Fibroblast of skin of abdomen (primary cell): ENCODE measurements at places on chromosomes 4 and X.

GRCh38 chrX:152861116-152861515 is 30.3 kb downstream of the NSDHL start:
- no peak for DNase-seq

DNA sequence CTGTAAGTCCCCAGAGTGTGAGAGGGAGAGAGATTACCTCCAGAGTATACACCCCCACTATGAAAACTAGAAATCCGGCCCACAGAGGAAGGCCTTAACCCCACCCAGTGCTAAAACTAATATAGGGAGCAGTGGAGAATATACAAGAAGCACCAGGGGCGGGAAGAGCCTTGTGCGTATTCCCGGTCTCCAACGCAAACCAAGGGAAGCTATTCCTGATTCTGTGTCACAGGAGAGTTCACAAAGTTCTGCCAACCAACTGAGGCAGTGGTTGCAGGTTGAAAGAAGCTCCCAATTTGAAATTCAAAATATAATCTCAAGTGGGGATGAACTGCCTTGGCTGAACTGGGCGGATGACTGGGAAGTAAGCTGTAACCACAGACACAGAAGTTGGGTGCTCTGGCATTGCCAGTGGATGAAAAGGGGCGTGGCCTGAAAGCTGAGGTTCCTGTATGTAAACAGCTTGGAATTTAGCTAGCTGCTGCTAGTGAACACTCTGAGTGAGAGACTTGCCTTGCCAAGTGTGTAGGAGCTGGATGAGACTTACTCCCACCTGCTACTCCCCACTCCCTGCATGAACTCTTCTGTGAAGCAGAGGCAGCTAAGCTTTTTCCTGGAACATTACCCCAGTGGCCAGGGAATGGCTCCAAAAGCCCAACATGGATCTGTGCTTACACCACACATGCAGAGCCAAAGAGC is 32.7 kb downstream of the ELF2 start:
- DNase-seq = peak; percentile 30

- peak; percentile 74 for DNase-seq
These were observed 83.5 kb downstream of the LNX1 start for GRCh38 chr4:53507671-53508286.

- DNase-seq = no peak
These were observed 15.3 kb upstream of the PUDP start for GRCh38 chrX:7163146-7163677.

GRCh38 chr4:22407361-22407760 is 108.5 kb downstream of the ADGRA3 start:
- no peak for DNase-seq

DNA sequence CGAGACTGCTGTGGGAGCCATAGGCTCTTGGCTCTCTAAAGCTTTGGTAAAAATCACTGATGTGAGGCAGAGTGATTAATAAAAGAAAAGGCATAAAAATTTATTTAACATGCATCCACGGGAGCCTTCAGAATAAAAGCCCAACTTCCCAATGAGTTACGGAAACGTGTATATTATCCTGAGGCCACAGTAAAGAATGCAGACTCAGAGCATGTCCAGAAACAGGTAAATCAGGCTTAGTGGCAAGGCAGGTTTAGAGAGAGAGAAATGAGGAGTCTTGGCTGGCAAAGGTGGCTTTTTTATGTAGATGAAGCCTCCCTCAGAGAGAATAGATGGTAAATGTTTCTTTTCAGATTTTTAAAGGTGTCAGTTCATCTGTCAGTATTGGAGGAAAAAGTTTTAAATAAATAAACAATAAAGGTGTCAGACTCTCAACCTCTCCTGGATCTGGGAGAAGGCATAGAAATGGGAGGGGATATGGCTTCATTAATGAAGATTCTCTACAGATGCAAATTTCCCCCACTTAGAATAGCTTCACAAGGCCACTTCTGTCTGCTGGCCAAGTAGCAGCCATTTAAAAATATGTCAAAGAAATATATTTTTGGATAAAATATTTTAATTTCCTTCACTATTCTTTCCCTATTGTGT is 24.0 kb downstream of the C4orf51 start:
- DNase-seq = no peak

GRCh38 chr4:14871676-14872430 is 130.4 kb upstream of the CPEB2 start:
- DNase-seq = peak; percentile 10

GRCh38 chrX:48737940-48738339 is 23.6 kb upstream of the GLOD5 start:
- no peak for DNase-seq

DNA sequence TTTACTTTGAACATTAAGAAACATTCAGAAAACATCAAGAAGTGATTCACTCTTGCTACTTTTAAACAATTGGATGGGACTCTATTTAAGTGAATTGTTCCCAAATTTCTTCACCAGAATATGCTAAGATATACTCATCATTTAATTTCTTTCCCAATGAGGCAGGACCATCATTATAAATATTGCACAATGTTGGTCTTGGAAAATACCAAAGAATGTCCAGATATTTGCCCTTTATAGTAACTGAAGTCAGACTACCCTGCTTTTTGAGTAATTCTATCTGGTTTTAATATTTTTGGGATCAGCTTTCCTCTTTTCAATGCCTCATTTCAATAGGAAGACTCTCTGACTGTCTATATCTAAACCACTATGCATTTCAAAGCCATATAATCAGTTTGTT is 129.4 kb upstream of the TENM3 start:
- peak; percentile 58 for DNase-seq

GRCh38 chr4:8912506-8912905 is 40.9 kb upstream of the HMX1 start:
- no peak for DNase-seq

GRCh38 chrX:16312761-16313623 is 145.7 kb downstream of the MAGEB17 start:
- no peak for DNase-seq

DNA sequence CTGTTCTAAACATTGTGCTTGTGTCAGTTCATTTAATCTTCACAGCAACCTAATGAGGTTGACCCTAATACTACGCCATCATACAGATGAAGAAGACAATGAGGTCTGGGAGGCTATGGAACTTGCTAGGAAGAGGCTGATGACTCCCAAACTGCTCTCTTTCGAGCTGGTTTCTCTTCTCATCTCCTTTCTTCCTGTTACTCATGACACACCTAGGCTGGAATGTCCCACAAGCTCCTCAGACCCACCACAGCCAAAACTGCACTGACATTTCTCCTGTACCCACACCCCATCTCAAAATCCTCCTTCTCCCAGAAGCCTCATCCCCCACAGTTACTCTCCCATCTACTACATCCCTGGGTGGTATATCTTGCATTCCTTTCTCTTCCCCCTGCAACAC is 27.4 kb upstream of the PJA1 start:
- no peak for DNase-seq

DNA sequence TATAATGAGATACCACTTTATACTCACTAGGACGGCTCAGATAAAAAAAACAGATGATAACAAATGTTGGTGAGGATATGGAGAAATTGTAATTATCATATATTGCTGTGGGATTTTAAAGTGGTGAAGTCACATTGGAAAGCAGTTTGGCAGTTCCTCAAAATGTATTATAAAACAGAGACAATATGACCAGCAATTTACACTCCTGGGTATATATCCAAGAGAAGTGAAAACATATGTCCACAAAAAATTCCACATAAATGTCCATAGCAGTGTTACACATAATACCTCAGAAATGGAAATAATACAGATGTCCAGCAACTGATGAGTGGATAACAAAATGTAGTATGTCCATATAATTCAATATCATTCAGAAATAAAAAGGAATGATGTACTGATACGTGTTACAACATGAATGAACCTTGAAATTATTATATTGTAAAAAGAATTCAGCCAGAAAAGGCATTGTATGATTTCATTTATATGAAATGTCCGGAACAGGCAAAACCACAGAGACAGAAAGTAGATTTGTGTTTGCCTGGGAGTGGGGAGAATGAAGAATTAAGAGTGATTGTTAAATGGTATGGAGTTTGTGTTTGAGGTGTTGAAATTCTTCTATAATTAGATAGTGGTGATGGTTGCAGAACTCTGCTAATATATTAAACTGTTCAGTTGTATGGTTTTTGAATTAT is 220.9 kb downstream of the SLC7A11 start:
- peak; percentile 81 for DNase-seq

GRCh38 chrX:103630171-103630511 is 1.4 kb downstream of the TCEAL1 start:
- DNase-seq = no peak

DNA sequence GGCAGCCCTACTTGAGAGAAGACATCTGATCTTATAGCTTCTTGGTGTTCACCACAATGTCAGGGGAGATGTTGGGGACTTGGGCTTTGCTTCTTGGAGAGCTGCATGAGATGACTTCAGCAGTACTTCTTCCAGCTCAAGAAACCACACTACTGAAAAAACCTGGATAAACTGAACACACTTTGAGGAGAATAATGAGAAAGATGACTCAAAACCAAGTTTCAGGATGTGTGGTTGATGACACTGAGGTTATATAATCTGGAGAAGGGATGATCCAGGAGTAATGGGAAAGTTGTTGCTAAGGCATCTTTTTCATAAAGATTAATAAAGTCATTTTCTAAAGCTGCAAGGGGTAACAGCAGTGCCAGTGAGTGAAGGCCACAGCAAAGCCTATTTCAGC is 58.4 kb upstream of the PNPLA4 start:
- peak; percentile 44 for DNase-seq

DNA sequence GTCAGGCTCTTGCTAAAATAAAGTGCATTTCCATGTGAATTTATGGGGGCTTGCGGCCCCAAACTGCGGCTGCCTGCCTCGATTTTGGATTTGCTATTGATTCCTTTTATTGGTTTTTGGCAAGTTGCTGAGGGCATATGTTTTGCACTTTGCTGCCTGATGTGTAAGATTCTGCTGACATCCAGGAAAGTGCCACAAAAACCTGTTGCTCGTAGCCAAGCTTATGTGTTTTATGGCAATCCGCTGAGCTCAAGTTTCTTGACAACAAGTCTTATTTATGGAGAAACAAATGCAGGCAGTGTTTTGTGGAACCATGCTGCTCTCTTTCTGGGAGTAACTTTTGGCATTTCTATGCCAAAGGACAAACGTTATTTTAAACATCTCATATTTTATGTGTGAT is 97.3 kb upstream of the DDIT4L start:
- no peak for DNase-seq

DNA sequence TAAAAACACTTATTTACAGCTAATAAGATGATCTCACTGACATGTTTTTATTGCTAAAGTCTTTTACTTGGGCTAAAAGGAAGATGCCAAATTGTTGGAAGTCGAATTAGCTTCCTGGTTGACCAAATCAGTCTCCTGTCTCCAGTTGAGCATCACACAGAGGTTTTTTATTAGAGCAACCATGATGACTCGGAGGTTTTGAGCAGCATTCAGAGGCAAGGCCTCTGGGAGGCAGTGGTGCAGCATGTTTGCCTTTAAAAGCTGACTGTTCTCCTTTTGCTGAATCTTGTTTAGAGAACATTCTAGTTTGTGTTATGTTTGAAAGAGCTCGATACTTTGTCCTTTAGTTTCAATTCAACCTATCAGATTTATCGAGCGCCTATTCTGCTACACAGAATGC is 2.1 kb downstream of the UCHL1 start:
- DNase-seq = peak; percentile 74

- no peak for DNase-seq
These were observed 12.6 kb downstream of the P2RY10 start for GRCh38 chrX:78957768-78958130.

DNA sequence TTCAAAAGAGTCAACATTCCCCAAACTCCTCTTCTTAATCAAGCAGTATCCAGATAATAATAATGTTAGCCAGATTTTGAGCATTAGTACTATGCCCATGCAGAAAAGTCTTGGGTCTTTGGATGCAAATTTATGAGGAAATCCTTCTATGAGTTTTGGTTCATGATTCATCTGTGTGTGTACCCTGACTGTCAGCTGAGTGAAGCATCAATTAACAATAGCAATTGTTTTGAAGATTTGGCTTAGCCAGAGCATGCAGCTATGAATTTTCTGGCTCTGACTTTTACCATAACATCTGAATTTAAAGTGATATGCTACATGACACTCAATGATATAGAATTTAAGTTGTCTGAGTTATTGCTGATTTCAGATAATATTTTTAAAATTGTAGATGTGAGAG is 145.8 kb downstream of the KLHL4 start:
- no peak for DNase-seq

DNA sequence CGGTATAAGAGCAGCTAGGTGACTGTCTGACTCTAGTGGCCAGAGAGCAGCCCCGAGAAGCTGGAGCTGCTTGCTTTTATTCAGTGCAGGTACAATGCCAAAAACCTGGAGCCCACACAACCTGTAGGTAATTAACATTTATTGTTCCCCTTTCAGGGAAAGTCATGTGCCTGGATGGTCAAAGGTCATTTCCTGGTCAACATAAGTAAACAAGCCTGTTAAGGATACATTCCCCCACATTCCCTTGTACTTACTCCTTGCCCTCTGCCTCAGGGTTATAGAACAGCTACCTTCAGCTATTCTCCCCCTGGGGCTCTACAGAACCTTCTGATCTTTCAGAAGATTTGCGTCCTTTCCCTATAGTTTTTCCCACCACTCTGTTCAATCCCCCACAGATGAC is 253.4 kb downstream of the TMA16 start:
- no peak for DNase-seq

GRCh38 chr4:190016369-190017289 is 10.4 kb downstream of the FRG2 start:
- DNase-seq = no peak

DNA sequence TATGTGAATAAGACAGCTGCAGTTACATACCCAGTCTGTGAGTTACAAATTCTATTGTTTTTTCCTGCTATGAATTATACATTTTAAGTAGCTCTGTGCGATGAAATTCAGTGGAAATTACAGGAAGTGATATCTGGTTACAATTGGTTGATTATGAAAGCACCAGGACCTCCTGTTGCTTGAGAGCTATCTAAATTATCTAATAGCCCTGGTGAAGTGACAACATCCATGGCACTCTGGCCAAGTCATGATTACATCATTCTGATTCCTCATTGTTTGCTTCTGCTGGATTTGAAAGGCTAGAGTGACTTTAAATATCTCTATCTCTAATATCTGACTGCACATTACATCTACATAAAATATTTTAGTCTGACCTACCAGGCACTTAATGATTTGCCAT is 515.0 kb downstream of the CFAP47 start:
- peak; percentile 3 for DNase-seq

GRCh38 chr4:147542229-147542990 is 61.5 kb downstream of the EDNRA start:
- DNase-seq = peak; percentile 49

GRCh38 chr4:35559559-35560365 is 684.6 kb downstream of the ARAP2 start:
- no peak for DNase-seq

DNA sequence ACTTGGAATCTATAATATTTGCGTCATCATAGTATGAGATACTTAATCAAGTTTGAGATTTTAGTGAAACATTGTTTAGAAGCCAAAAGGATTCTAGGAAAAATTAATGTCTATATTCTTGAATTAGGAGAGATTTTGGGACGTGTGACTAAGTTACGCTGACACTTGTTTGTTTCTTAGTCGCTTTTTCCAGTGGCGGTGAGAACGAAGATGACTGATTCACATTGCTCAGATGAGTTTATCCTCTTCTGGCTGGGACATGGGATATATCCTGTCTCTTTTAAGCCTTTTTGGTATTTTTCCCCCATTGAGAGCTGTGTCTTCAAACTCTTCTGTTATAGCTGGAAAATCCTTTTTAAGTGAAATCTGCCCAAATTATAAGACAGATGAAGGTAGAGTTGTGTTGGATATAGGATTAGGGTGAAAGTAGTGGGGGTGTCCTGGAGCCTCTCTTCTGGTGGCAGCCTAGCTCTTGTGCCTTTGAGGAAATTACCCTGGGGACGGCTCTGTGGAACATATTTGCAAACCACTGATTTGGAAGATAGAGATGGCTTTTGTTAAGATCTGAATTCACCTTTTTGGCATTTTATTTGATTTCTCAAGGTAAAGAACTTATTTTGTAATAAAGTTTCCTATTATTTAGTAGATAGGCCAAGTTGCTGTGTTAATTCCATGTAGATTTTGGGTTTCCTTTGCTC is 49.7 kb downstream of the HTT start:
- no peak for DNase-seq
